ENCODE measurements at places on chromosomes 4 and X.

- DNase-seq, result no peak
Measured at GRCh38 chr4:2396781-2397368, 21.6 kb downstream of the ZFYVE28 start.

- no peak for DNase-seq
Measured at GRCh38 chrX:44002567-44002966, 29.4 kb upstream of the NDP start.

DNA sequence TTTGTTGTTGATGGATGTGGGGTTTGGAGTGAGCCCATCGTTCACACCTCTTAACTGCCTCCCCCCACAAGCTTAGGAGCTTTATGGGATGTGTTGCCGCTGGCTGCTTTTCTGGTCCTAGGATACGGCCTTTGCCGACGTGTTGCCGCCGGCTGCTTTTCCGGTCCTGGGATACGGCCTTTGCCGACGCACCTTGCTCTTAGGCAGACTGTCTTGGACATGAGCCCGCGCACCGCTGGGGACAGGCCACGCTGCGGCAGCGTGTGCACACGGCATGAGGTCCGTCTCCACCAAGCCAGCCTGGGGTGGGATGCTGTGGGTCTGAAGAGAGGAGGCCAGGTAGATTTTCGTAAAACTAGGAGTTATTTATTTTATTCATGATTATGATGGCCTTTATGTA, 14.2 kb downstream of the RGS12 start:
- DNase-seq, result no peak

- no peak for DNase-seq
Measured at GRCh38 chr4:114237997-114238396, 258.6 kb upstream of the ARSJ start.

DNA sequence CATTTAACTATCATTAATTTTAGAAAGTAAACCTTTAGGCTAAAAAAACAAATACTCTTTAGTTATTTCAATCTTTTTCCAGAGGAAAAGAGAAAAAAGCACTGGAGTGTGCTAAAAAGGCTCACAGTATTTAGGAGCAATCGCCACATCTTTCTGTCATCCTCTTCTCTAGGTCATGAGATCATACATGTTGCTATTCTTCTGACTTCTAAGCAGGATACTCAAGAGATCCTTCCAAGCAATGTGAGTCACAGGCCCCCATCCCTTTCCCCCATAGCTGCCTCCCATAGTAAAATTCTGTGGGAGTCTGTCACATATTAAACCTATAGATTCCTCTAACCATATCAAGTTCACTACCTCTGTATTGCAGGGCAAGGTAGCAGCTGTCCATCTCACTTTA, 7.7 kb downstream of the EDNRA start:
- DNase-seq, result no peak

GRCh38 chr4:55670695-55671094, 34.6 kb upstream of the NMU start:
- no peak for DNase-seq

GRCh38 chrX:154652311-154653047, 900 bp downstream of the CTAG2 start:
- DNase-seq, result no peak

DNA sequence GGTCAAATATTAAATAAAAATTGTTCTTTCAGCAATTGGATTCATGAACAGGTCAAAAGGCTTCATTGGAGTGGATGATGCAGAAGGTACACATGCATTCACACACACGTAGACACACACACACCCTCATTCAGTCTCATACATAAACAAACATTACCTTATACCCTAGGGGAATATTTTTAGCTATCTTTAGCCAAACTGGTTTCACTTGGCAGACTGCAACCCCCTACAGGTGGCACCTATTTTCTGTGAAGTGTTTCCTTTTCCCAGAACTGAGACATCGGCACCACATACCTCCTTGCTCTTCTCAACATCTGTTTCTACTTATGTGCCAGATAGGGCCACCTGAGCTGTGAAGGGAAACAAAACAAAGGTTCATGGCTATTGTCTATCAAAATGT, 18.5 kb upstream of the KDR start:
- peak; percentile 15 for DNase-seq

DNA sequence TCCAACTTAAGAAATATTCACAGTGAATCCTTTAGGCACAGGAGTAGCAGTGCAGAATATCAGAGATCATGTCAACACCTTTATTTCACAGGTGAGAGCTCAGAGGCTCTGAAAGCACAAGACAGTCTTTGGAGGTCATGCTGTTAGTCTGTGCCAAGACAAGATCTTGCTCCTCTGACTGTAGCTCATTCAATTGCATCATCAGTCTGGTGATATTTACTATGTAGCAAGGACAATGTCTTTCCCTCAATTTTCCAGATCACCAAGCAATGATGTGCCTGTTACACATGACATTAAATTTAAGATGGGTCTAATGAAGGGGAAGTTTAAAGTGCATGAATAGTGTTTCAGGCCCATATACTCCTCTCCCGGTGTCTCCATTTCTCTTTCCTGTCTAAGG, 277.5 kb downstream of the IL15 start:
- no peak for DNase-seq

- DNase-seq, result no peak
Measured at GRCh38 chrX:79259073-79259689, 108.0 kb downstream of the ITM2A start.
